Suppressor macrophage treated with lipopolysaccharide for 4 hours (primary cell): ENCODE measurements at places on chromosomes 3 and 15.

DNA sequence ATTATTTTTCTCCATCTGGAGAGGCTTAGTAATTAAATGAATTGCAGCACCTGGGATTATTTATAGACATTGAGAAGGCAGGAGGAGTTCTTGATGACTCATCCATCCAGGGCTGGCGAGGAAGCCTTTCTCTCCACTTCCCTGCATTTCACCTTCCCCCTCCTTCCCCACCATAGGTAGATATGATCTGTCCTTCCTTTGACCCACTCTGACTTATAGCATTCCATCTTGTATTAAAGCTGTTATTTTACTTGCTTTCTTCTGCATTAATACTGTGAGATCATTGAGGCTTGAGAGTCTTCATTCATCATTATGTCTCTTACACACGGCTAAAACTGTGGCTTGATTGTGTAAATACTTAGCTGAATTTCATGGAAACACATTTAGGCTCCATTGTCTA is 288.8 kb downstream of the FEZF2 start:
- no peak for DNase-seq

- DNase-seq = no peak
Observed at GRCh38 chr3:45907769-45908705, 21.7 kb downstream of the CCR9 start.

- DNase-seq = no peak
Observed at GRCh38 chr3:15007681-15008141, 57.4 kb downstream of the MRPS25 start.

DNA sequence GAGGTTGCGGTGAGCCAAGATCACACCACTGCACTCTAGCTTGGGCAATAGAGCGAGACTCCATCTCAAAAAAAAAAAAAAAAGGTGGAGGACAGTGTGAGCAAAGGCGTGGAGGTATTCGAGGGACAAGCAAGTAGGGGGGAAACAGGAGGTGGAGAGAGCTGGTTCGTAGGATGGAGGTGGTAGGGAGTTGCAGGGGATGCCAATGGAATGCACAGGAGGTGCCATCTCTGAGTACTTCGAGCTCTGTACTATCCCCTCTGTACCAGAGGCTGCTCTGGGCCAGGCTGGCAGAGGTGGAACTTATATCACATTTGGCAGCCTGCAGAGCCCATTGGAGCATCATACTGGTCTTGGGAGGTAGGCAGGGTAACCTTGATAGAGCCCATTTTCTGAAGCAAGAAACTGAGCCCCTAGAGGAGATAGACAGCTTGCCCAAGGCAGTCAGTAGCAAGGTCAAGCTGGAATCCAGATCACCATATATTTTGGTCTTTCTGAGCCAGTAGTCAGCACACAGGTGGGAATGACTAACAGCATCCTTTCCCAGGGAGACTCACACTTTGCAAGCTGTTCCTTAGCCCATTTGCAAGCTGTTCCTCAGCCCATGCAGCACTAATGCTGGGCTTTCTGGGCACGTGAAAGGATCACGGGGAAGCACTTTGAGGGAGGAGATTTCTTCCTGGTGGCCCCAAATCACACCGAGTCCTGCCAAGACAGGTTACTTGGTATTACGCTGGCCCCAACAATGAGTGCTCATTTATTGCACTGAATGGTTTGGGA is 9.2 kb upstream of the CCDC33 start:
- DNase-seq = no peak

- DNase-seq = peak; percentile 17
Observed at GRCh38 chr3:180457225-180457624, 144.7 kb upstream of the TTC14 start.

- no peak for DNase-seq
Observed at GRCh38 chr3:134904776-134905646, 110.0 kb downstream of the EPHB1 start.

- no peak for DNase-seq
Observed at GRCh38 chr3:52333869-52334557, 17.9 kb downstream of the DNAH1 start.

GRCh38 chr3:100425316-100425715 is 24.0 kb downstream of the LNP1 start:
- no peak for DNase-seq

DNA sequence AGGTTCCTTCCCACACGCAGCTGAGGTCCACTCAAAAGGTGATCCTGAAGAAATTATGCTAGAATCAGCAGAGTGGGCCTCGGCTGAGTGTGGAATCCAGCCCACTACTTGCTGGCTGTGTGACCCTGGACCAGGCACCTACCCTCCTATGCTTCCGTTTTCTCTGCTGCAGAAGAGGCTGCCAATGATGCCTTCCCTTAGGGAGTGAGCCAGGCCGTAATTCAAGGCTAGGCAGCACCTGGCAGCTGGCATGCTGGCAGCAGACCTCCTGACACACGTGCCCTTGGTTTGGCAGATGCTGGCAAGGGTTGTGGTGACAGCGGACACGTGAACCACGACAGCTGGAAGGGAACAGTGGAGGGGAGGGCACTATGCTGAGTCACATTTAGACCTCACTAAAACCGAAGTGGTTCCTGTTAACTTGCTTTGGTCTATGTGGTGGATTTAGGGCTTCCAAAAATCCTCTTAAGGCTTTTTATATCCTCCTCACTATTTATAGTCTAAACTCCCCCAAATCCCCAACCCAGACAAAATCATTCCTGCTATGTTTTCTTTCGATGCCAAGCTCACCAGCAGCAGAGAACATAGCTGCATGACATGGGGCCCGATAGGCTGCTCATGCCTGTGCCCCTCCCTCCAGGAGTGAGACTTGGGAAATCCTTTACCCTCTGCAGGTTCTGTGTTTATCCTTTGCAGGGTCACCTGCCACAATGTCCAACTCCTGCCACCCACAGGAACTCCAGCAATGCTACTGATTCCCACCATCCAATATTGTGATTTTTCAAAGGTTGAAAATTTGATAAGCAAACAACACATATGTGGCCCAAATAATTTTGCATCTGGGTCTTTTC is 10.6 kb upstream of the PCSK6 start:
- DNase-seq = peak; percentile 49

DNA sequence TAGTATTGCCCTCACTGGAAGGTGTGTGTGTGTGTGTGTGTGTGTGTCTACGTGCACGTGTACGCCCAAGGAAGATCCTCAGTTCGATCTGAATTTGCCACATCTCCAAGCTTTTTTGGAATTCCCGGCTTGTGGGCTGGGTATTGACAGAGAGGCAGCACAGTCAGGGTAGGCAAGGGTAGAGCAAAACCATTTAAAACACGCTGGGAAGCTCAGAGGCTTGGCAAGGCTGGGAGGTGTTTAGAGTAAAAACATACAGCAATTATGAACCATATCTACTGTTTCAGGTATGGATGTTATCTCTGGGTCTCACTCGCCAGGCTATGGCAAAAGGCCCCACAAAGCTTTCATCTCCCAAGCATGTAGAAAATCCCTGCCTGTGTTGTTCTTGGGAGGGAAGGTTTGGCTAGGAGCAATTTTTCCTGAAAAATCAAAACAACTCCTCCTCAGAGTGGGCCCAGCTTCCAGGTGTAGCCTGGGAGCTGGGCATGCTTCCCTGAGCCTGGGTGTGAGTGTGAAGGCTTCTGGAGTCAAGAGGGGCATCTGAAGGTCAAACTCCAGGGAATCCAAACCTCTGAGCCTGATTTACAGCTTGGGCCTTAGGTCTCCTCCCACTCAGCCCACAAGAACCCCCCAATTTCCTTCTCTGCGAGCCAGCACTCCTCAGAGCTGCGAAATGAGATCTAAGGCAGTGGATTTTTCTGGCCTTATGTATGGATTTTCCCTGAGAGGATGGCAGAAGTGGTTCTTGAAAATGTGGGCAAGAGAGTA is 244.8 kb upstream of the TPRG1 start:
- DNase-seq = no peak

GRCh38 chr15:50302581-50302980 is 37.1 kb upstream of the HDC start:
- DNase-seq = peak; percentile 2

- DNase-seq = no peak
Observed at GRCh38 chr15:54576298-54576935, 598.2 kb downstream of the UNC13C start.

- peak; percentile 96 for DNase-seq
Observed at GRCh38 chr3:157089455-157090221, 70.3 kb downstream of the CCNL1 start.

GRCh38 chr3:174636451-174636850 is 222.7 kb upstream of the NAALADL2 start:
- DNase-seq = no peak

DNA sequence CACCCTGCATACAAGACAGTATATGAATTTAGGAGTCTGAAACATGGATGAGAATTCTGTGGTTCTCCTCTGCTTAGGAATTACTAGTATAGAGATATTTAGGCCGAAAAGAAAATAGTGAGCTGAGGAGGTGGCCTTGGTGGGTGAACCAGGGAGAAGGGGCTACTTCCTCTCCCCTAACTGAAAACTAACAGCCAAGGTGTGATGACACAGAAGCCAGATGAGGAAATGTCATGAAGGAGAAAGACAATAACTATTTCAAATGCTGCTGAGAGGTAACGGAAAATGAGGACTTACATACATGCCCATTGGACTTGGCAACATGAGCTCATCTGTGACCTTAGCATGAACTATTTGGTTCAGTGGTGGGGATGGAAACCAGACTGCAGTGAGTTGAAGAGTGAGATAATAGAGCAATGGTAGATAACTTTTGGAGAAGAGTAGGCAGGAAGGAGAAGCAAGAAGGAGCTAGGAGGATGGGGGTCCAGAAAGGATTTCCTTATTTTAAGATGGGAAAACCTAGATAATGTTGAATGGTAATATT is 114.4 kb upstream of the TSPAN3 start:
- no peak for DNase-seq

GRCh38 chr3:39387411-39387975 is 4.3 kb downstream of the SLC25A38 start:
- DNase-seq = no peak

DNA sequence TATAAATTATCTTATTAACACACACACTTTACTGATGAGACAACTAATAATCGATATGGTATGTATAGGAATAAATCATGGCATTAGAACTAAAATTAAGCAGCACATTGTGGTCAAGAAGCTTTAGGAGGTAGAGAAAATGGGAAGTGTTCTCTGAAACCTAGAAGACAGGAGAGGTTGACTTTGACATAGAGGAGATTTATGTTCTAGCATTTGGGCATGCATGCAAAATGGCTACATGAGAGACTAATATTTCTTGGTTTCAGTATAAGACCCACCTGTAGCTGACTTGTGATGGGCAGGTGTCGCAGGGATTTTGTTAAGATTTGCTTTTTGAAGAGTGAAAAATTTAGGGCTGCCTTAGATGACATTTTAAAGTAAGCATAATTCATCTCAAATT is 209.7 kb upstream of the POU1F1 start:
- no peak for DNase-seq

DNA sequence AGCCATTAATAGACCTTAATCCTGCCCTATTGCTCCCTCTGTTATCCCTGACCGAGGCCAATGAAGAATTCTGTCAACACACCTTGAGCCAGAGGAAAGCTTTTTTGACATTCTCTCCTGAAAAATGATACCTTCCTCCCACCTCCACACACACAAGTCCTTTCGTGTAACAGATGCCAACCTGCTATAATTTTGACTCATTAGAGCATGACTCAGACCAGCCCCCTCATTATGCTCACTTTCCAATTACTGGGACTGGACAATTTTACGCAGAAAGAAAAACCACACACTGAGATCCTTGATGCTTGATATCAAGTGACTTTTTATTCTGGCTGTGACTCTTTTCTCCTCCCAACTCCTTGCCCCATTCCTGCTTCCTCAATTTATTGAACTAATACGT is 50.9 kb downstream of the LSAMP start:
- DNase-seq = no peak

DNA sequence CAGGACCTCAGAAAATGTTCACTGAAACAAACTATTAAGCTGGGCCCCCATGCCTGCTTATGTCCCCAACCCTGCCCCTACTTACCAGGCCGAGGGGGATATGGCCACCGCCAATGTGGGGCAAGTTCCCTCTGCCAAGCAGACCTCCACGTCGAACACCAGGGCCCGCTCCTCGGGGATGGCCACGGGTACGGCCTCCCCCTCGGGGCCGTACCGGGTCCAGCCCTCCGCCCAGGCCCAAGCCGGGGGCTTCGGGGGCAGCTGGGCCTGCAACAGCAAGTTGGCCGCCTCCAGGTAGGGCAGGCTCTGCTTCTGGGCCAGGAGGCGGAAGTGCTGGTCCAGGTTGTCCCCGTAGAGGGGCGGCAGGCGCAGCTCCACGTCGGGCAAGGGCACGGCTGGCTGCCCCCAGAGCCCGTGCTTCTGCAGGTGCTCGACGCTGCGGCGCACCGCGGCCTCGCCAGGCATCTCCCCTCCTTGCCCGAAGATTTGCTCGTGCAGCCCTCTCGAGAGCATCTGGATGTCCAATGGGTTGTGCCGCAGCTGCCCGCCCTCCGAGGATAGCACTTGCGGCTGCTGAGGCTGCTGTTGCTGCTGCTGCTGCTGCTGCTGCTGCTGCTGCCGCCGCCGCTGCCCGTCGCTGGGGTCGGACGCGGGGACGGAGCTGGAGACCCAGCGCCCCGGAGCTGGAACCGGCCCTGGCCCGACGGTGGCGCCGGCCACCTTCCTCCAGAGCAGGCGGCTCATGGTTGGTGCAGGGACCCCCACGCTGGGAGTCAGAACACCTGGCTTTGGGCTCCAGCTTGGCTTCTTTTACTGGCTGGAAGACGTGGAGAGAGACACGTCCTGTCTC is 1.4 kb downstream of the POLG start:
- no peak for DNase-seq

DNA sequence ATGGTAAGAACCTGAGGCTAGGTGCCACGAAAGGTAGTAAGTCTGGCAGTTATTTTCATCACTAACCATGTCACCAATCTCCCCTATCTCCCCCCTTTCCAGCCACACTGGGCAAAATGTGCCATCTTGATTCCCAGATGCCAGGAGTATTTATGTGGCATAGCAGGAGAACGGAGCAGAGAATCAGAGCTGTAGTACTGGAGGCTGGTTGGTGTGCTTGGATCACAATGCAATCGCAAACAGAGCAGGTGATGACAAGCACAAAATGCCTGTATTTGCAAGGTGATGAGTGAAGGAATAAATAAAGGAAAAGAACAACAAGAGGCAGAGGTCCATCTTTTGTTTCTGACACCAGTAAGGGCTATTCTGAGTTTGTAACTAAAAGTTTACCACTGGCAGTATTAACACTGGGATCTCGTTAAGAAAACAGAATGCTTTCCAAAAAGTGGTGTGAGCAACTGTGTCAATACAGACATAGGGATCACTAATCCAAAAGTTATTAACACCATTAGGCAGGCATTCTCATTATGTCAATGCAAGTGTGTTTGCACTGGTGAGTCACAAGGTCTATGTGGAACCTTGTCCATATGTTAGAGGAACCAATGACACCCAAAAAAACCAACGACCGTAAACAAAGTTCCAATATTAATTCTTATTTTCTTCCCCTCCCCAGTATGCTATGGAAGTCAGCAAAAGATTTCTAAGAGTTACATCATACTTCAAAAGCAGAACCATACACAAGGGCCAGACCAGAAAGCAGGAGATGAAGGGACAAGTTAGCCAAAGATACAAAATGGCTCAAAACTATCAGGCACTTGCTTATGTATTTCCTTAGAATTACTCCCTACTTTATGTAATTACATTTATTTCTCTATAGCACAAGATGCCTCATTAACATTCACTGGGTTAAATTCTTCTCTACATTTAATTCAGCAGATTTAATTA is 556.6 kb downstream of the FOXP1 start:
- peak; percentile 51 for DNase-seq
